ENCODE measurements at places on chromosomes 7 and 10.

DNA sequence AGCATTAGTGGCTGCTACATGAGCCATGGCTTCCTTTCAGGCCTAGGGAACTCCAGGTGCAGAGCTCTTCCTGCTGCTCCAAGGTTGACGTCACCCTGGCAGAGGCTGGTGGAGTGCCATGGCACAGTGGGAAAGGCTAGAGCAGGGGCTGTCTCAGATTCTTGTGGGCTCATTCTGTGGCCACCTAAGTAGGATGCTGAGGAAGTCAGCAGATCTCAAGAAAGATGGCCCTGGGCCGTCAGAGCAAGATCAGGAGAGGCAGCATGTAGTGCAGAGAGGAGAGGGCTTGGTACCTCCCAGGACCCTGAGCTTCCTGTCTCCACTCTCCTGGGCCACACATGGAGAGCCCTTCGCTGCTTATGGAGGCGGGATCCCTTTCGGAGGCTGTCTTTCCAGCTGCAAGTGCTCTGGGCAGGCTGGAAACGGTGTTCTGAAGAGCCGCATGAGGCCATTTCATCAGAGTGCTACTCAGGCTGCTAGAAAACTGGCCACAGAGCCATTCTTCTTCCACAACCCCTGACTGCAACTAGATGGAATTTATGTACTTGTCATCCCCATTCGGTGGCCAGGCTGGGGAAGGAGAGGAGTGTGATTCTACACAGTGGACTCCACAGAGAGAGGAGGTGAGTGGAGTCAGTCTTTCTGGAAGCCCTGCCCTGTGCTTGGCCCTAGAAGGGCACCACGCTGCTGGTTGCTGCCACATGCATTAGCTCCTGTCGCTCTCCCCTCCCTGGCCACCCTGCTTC, 304.2 kb downstream of the RPS24 start:
- DNase-seq: no peak

- no peak for DNase-seq
Measured at GRCh38 chr7:143243111-143243510, 20.1 kb upstream of the GSTK1 start.

DNA sequence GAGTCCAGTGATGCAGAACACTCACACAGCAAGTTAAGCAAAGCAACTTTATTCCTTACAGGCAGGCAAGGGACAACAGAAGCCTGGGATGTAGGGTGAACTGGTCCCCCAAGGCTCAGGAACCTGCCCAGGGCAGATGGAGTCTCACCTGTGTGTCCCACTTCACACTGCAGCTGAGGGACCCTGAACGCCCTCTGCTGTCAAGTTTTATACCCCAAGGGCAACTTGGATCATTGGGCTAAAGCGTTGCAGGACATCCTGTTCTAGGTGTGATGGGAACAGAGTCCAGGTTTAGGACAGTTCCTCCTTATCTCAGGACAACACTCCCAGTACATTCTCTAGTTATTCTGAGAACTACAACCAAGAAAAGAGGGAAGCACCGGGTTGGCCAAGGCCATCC, 49.5 kb upstream of the ZNF746 start:
- no peak for DNase-seq

DNA sequence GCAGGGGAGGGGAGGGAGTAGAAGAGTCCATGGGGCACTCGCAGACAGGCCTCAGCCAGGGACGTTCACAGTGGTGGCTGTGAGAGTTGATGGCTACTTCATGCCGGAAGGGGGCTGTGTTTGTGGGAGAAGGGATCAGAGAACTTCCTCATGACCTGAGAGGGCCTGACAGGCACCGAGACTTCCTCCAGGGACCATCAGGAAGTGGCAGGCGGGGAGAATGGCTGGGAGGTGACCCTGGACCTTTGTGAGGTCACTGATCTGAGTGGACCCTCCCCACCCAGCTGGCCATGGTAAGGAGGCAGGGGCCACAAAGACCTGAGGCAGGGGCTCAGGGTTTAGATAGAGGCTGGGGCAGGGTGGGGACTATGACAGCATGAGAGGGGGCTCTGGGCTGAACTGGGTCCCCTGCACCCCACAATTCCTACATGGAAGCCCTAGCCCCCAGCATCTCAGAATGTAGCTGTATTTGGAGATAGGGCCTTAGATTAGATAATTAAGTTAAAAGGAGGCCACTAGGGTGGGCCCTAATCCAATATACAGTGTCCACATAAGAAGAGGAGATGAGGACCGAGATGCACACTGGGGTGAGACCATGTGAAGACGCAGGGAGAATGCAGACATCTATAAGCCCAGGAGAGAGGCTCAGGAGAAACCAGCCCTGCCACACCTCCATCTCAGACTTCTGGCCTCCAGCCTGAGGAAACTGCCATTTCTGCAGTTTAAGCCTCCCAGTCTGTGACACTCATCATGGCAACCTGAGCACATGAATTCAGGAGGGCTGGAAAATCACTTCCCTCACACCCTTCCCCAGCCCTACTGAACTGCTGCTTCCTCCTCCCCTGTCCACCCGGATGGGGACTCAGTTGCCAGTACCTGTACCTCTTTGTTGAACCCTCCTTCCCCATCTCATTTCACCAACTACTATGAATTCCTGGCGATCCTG, 273.9 kb upstream of the ZNF32 start:
- no peak for DNase-seq

GRCh38 chr7:156386097-156386496, 254.5 kb upstream of the RNF32 start:
- no peak for DNase-seq

GRCh38 chr7:137734221-137734620, 112.6 kb downstream of the DGKI start:
- DNase-seq: no peak

DNA sequence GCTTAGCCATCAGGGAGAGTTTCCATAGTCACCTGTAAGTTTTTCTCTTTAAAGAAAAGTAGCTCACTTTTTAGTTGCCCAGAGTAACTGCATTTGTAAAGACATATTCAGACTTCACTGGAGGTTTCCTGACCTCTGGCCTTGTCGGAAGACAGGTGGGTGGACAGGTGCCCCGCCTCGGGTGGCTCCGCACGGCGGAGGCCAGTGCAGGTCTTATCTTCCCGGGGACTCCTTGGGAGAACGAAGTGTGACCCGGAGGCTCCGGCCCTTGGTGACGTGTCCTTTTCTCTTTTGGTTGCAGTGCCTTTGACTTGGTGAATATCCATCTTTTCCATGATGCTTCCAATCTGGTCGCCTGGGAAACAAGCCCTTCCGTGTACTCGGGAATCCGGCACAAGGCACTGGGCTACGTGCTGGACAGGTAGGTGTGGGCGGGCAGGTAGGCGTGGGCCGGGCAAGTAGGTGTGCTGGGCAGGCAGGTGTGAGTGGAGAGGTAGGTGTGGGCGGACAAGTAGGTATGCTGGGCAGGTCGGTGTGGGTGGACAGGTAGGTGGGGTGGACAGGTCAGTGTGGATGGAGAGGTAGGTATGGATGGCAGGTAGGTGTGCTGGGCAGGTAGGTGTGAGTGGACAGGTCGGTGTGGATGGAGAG, 75.8 kb downstream of the NKX6-2 start:
- DNase-seq: no peak

DNA sequence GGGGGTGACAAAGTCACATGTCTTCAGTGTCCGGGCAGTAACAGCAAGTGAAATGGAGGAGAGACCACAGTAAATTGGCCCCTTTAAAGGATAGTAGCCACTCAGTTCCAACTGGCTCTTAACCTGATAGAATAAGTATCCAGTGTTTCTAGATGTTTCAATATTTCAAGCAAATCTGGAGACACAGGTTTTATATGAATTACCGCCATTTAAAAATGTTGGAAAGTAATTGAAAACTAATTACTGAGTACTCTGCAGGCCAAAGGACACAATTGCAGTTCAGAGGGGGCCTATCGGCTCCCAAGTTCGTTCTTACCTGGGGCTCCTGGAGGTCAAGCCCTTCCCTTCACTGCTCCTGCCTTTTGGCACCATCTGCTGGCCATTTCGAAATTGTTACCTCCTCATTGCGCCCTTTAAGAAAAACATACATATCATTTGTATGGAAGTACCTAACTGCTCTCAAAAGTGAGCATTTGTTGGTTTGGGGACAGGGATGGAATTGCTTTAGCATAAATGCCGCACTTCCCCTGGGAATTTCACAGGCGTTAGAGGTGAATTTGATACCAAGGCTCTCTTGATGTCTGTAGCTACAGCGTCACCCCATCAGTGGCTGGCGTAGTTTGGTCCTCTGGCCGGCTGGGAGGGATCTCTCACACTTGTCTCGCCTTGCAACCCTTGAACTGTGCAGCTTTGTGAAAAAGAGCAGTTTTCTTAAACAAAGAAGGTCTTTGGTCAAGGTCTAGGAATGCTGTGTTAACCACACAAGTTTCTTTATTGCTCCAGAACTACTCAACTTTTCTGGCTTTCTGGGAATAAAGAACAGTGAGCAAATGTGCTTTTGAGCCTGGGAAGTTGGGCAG, 220.0 kb downstream of the ARHGAP21 start:
- DNase-seq: no peak

DNA sequence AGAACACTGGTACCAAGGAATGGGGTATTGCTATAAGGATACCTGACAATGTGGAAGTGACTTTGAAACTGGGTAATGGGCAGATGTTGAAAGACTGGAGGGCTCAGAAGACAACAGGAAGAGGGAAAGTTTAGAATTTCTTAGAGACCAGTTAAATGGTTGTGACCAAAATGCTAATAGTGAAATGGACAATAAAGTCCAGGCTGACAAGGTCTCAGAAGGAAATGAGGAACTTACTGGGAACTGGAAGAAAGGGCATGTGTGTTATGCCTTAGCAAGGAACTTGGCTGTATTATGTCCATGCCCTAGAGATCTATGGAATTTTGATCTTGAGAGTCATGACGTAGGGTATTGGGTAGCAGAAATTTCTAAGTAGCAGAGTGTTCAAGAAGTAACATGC, 38.0 kb downstream of the FAM149B1 start:
- DNase-seq: no peak

- no peak for DNase-seq
Measured at GRCh38 chr7:88661921-88662320, 97.6 kb upstream of the ZNF804B start.

- DNase-seq: no peak
Measured at GRCh38 chr10:89363729-89364442, 14.0 kb upstream of the IFIT1B start.

DNA sequence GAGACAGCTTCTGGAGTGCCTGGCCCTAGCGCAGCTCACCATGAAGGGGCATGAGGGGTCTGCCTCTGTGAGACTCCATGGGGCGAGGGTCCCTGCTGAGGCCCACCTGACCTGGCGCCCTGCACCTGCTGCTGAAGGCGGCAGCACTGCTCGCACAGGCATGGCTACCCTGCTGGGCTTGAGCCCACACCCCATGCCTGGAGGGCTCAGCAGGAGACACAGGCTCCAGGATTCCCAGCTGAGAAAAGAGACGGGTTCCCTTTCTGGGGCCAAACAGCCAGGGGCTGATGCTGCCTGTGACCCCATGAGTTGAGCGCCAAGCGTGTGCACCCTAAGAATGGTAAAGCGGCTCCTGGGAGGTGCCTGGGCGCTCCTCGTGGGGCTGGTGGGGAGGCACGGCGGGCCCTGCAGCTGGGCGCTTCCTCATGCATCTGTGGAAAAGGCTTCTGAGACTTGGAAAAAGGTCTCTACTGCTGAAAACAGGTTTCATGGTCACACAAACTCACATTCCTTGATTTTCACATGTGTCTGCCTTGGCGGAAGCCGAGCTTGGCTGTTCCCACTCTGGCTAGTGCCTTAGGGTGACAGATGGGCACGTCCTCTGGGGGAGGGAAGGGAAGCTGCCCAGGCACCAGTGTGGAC, 233.4 kb downstream of the ZMYND11 start:
- no peak for DNase-seq

DNA sequence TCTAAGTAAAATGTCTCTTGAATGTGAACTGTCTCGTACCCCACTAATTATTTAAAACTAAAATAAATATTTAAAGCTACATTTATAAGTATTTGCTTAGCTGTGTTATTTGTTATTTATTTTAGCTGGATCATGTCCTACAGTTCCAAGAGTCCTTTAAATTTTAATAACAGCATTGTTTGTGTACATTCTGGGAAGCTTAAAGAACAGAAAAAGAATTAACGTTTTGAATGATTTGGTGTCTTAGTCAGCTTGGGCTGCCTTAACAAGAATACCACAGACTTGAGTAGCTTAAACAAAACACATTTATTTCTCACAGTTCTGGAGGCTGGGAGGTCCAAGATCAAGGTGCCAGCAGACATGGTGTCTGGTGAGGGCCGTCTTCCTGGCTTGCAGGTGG, 107.4 kb downstream of the ITIH5 start:
- DNase-seq: no peak

DNA sequence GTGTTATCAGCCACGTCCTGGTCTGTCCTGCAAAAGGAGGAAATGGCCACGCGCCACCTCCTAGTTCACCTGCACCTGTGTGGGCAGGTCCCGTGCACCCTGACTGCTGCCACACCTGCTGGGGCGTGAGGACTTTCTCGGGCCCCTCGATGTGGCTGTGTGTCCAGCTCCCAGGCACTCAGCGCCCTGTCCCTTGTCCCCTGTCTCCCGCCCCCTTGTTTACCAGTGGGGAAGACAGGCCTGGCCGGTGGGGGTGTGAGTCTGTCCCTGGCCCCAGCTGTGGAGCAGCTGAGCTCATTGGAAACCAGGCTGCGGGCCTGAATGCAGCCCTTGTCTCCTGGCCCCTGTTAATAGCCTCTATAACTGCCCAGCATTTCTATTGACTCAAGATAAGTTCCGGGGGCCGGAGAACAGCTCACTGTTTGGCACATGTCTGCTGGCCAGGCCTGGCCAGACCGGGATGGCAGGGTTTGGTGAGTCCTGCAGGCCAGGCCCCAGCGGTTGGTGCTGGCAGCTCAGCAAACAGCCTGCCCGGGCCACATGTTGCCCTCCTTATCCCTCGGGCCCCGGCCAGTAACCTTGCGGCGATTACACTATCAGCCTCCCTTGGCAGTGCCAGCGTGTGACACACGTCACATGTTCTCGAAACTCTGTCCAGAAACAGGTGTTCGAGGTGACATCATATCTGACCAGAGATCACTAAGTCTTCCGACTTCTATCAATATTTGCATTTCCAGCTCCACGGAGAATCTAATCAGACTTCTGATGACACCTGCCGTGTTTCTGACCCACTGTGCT, 52.1 kb downstream of the FOXL3 start:
- no peak for DNase-seq

DNA sequence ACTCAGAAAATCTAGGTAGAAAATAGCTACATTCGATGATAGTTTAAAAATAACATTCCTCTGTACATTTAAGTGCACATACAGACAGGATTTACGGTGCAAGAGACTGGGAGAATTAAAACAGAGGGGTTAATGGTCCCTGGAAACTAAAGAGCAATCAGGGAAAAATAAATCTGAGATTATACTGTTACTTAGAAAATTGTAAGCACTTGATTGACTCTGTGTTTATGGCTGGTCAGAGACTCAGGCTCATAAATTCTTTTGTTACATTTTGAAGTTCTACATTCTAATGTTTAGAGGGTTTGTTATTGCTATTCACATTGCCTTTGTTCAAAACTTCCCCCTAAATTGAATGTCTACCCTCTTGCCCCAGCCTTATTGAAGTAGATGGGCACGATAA, 54.4 kb downstream of the CDCA7L start:
- no peak for DNase-seq

DNA sequence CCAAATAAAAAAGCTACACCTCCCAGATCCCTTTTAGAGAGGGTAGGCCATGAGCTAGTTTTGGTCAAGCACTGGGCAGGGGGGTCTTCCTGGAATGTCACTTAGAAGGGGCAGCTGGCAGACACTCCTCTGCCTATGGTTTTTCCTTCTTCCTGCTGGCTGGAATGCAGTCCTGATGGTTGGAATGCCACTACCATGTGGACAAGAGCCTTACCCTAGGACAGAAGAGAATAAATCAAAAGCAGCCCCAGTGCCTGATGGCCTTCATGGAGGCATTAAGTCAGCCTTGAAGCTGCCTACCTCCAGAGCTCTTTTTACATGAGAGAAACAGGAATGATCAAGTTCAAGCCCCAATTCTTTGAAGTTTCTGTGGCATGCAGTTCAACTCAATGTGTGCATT, 43.5 kb upstream of the SORBS1 start:
- no peak for DNase-seq

Data from stimulated activated CD4-positive, alpha-beta T cell treated with anti-CD3 and anti-CD28 coated beads, TNF-alpha, amount 100 ng/mL, for 24 hours (primary cell).